ENCODE measurements at places on chromosomes 2 and 18.

DNA sequence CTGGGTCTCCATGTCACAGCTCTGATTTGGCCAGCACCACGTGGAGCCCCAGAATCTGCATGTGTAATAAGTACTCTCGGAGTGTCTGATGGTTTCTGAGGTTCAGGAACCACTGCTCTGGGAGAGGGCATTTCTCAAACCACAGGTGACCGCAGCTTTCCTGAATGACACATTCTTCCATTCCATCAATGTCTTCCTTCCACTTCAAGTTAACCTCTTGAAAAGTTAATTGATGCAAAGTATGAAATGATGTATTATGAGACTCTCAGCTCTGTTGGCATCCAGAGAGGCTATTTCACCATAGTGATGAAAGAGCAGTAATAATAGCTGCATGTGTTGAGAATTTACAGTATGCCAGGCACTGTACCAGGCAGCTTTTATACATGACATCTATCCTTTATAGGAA is 61.3 kb upstream of the CRIM1 start:
- no peak for DNase-seq

DNA sequence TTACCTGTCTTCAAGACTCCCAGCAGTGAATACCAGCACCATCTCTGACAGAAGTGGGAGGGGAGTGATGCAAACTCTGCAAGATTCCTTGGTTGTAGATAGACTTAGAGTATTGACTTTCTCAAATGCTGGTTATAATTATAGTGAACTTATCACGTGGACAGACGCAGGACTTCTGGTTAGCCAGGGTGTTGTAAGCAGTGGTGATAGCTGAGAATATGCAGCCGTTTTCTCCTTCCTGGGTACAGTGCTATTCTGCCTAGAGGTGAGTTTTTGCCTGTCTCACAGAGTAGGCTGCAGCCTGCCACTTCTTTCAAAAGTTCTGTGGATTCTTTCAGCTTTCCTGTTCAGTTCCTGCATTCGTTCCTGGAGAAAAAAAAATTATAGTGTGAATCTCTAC is 733 bp upstream of the CXCR2 start:
- no peak for DNase-seq

- no peak for DNase-seq
Observed at GRCh38 chr2:144469798-144470197, 50.1 kb downstream of the ZEB2 start.

- no peak for DNase-seq
Observed at GRCh38 chr2:52862801-52863200, 904.8 kb upstream of the CHAC2 start.

DNA sequence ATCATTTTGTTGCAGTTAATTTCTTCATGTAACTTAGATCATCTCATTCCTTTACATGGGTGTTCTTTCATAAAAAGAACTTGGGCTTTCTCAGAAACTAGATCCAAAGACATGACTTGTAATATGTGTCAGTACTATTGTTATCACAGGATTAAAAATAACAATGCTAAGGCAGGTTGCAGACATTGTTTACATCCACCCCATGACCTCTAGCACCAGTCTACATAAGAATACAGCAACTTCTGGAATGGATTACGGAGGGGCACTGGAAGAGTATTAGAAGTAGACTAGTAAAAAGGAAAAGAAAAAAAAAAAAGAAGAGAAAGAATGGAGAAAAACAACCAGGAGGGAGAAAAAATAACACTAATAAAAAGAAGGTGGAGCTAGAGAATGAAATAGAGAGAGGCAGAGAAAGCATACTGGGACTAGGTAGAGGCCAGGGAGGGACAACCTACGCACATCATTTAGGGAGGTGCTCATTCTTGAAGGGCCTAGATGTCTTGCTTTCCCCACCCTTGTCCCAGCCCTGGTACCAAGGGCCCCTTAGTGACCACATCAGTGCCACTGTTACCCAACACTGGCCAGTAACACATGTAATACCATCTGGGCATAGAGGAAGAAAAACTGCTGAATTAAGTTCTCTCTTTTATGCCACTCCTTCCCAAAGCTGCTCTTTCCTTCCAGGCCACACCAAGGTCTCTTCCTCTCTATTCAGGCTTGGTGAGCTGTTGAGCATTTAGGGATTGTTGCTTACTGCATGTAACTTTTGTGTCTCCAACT is 70.6 kb upstream of the KLF7 start:
- DNase-seq: no peak

- DNase-seq: no peak
Observed at GRCh38 chr2:191041418-191042161, 27.6 kb upstream of the STAT1 start.

GRCh38 chr2:235328991-235329390 is 164.9 kb upstream of the AGAP1 start:
- no peak for DNase-seq

DNA sequence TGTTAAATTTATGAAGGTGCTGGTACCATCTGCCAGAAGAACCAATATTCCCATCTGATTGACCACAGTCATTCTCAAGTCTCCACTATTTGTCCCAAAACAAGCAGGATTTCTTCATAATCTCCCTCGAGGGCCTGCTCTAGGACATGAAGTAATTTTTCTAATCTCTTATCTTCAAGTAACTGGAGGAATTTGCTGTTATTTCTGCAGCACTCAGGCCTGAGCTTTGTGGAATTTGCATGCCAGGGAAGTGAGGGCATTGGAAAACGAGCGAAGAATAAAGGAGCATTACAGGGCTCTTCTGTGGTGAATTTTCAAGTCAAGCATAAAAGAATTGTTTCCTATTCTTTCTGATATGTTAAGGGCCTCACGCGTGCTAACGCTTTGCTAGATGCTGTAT is 161.2 kb upstream of the EPAS1 start:
- no peak for DNase-seq

DNA sequence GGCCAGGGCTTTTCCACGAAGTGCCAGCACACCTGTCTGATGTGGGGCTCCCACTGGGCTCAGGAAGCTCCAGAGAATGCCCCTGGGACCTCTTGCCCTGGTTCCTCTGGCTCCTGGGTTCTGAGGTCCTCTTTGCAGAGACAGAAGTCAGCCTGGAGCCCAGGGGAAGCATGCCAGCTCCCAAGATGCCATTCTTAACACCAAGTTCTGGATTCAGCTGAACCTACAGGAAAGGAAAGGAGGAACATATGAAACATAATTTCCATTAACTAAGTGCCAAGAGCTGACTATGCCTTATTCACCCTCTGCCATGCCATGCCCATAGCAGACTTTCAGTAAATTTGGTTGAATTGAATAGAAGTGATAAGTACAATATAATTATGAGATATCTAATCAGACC is 21.9 kb downstream of the FAM124B start:
- DNase-seq: no peak

GRCh38 chr2:230636684-230637271 is 75.9 kb upstream of the CAB39 start:
- no peak for DNase-seq

DNA sequence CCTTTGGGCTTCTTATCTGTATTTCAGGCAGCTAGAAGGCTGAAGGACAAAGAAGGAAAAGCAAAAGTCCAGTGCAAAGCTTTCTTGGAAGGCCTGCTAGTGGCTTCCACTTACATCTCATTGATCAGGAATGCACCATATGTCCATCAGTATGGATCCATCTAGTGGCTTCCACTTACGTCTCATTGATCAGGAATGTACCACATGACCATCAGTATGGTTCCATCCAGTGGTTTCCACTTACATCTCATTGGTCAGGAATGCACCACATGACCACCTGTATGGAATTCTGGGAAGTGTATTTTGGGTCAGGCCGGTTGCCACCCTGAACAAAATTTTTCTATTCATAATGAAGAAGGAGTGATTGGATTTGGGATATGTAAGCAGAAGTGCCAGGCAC is 70.6 kb downstream of the LYPD6 start:
- DNase-seq: peak; percentile 31

GRCh38 chr2:36446294-36446693 is 90.7 kb downstream of the CRIM1 start:
- DNase-seq: no peak

DNA sequence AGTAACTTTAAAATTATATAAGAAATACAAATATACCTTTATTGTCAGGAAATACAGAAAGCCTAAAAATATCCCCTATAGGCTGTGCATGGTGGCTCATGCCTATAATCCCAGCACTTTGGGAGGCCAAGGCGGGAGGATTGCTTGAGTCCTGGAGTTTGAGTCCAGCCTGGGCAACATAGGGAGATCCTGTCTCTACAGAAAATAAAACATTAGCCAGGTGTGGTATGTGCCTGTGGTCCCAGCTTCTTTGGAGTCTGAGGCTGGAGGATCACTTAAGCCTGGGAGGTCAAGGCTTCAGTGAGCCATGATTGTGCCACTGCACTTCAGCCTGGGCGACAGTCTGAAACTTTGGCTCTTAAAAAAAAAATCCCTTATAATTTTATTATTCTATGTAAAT is 29.1 kb downstream of the GLS start:
- no peak for DNase-seq

- DNase-seq: no peak
Observed at GRCh38 chr2:28283861-28284260, 108.8 kb upstream of the FOSL2 start.
